ENCODE measurements at places on chromosomes 7 and 10.

GRCh38 chr7:144459635-144460034 lies 56.1 kb upstream of the NOBOX start:
- DNase-seq = no peak

- DNase-seq = no peak
These were observed 52.6 kb upstream of the CYP2C8 start for GRCh38 chr10:95121904-95122303.

- DNase-seq = no peak
These were observed 54.5 kb downstream of the PARD3 start for GRCh38 chr10:34760606-34761005.

DNA sequence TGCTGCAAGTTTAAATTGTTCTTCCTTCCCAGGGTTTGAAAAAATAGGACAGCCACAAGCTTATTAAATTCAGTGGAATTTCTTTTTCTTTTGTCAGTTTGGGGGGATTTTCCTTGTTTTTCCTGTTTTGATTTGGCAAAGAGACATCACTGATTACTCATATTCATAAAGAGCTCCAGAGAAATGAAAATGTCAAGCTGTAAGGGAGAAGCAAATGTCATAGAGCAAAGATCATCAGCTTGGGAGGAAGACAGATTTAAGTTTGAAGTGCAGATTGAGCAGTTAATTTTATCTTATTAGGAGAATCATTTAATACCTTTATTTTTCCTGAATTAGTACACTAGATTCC lies 255.8 kb upstream of the PHYHIPL start:
- no peak for DNase-seq

- DNase-seq = no peak
These were observed 146.1 kb upstream of the FRMD4A start for GRCh38 chr10:14476641-14477407.

- DNase-seq = no peak
These were observed 452.6 kb downstream of the SUGCT start for GRCh38 chr7:40587419-40587818.

DNA sequence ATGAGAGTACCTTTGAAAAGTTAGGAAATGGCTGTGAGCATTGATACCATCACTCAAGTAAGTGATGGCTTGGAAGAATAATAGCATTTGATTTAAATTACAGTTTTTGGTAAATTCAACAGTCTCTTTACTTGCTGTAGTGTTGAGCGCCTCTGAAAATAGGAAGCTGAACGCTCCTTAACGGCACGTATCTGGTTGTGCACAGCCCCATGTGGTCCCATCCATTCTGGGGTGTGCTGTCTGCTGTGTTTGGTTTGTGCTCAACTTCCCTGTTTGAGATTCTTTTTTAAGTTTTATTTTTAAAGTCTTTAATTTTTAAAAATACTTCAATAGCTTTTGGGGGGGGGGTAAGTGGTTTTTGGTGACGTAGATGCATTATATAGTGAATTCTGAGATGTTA lies 51.5 kb downstream of the DNAJB6 start:
- DNase-seq = no peak

DNA sequence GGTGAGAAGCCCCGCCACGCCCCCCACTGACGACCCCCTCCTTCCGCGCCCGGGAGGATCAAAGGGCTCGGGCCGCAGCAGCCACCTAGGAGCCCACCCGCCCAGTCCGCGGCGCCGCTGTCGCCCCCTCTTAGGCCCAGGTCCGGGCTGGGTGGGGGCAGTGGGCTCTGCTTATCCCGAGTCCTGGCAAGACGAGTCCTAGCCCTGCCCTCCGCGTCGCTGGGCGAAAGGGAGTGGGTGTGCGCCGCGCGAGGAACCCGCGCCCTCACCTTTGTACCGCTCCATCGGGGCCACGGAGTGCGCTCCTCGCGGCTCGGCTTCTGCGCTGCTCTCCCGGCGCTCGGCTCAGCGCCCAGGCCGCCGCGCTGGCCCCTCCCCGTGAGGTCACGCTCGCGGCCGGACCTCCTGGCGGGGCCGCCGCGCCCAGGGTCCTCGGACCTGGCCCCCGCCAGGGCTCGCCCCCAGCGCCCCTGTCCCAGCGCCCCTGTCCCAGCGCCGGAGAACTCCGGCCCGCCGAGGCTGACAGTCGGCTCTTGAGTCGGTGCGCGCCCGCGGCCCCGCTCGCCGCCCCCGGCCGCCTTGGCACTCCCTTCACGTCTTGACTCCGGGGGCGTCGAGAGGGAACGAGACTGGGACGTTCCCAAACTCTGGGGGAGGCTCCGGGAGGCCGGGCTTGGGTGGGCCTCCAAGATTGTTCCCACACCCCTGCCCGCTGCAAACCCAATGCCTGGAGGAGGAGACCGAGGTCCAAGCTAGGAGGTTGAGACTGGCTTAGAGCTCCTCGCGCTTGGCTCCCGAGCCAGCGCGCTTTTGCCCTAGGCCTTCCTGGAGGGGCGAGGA lies at the start of gene AFAP1L2:
TSS of gene AFAP1L2 (minus strand) at position 332 of the 840 bp plus-strand sequence. CDS start at position 285, 47 bp downstream.
- no peak for DNase-seq

DNA sequence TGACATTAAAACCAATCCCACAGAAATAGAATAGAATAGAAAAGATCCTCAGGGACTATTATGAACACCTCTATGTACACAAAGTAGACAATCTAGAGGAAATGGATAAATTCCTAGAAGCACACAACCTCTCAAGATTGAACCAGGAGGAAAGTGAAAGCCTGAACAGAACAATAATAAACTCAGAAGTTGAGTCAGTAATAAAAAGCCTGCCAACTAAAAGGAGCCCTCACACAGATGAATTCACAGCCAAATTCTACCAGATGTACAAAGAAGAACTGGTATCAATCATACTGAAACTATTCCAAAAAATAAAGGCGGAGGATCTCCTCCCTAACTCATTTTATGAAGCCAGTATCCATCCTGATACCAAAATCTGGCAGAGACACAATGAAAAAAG lies 220.3 kb upstream of the HPS1 start:
- DNase-seq = no peak

DNA sequence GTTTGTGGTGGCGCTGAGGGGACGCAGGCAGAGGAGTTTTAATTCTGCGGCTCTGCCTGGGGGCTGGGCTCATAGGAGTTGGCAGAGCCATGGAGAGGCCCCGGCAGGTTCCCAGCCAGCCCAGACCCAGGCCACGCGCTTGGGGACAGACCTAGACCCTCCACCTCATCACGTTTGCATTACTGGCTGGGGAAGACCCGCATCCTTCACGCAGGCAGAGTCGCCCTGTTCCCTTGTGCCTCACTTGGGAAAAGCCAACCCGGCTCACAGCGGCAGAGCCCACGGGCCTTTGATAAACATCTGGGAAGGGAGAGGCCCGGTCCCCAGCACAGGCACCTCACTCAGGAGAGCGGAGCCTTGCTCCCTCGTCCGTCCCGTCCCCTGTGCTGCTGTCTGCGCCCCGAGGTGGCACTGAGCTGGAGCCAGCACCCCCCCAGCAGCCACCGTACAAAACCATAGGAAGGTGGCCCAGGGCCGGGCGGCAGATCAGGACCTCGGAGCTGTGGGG lies 112.8 kb downstream of the CYTH3 start:
- no peak for DNase-seq

GRCh38 chr7:74266191-74266963 lies 12.2 kb upstream of the RFC2 start:
- no peak for DNase-seq

- no peak for DNase-seq
These were observed 46.6 kb upstream of the A1CF start for GRCh38 chr10:50931948-50932431.

DNA sequence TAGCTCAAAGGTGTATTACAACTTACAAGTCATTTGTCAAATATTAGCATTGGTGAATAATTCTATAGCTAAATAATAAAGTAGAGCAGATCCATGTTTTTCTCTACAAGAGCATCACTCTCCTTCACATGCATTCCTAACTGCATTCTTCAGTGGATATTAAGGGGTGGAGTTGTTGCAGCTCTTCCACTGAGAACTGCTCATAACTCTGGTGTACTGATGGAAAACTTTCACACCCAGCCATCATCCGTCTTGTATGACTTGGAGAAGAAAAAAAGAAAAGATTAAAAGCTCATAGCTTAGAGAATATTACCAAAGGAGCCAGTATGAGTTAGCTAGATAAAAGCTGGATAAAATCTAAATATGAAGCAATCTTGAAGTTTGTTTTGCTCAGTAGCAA lies 10.2 kb upstream of the FAM13C start:
- DNase-seq = no peak

DNA sequence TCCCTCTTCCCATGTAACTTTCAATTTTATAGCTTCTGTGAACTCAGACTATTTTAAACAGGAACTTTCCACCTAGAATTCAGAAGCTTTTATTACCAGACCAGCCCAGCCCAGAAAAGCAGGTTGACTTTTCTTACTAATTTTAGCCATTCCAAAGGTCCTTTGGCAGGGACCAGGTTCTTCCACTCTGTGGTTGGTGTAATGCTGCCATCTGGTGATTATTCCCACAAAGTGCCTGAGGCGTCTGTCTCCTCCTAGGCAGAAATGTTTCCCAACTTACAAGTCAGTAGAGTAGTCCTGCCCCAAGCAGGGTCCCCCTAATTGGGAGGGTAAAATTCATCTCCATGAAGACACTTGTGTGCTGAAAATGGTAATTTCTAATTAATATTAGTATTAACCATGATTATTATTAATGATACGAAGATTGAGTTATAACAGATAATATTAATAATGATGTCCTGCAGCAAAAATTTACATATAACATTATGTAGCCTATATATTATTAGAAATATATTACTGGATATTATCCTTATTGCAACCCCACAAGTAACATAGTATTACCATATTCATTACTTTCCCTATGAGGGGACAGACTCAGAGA lies 53.0 kb upstream of the PPP1R17 start:
- no peak for DNase-seq

DNA sequence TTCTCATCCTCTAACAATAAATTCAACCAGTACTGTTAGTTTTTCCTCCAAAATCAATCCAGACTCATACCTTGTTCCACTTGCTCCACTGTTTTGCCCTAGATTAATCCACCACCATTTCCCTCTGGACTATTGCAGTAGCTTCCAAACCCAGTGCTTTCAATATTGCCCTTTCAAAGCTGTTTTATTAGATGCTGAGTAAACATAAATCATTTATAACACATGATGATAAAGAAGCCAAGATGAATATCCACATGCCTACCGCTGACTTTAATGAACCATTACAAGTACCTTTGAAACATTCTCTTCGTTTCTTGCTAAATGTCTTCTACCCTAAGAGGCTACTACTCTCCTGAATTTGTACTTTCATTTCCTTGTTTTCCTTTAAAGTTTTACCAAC lies 174.2 kb upstream of the FAM171A1 start:
- DNase-seq = no peak

- DNase-seq = no peak
These were observed 315.8 kb upstream of the PHF14 start for GRCh38 chr7:10657837-10658236.

DNA sequence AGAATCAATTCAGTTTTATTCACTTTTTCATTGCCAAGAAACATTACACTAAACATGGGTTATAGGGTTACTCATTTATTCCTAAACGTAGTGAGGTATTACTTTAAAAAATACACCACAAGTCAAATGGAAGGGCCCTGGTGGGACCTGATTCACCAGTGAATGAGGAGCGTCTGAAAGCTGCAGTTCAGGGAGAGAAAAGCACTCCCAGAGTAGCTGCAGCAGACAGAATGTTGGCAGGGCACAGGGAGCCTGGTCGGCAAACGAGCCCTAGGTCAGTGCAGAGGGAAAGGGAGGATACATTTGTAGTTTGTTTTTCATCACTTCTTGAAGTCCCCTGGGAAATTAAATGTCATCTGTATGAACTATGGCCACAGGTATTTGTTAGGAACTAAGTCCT lies 361.7 kb upstream of the ETV1 start:
- DNase-seq = no peak

- DNase-seq = no peak
These were observed 28.9 kb downstream of the COL17A1 start for GRCh38 chr10:104056619-104057273.

GRCh38 chr7:112452102-112452888 lies 2.0 kb downstream of the IFRD1 start:
- DNase-seq = no peak

- no peak for DNase-seq
These were observed 295.4 kb downstream of the LRMDA start for GRCh38 chr10:75726522-75727483.

DNA sequence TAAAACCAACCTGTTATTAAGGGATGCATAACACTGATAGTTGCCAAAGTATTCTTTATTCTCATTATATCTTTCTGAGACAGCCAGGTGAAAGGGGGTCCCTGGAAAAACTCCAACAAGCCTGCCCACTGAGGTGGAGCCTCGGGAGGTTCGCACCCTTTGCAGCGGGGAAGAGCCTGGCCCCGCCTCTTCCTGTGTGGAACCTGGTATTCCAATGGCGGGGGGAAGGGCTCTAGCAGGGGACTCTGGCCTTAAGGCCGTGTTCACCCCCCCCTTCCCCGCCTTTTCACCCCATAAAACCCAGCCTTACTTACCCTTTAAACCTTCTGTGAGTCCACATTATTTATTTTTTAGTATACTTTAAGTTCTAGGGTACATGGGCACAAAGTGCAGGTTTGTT lies 62.4 kb upstream of the PDK4 start:
- DNase-seq = no peak

- no peak for DNase-seq
These were observed 28.8 kb upstream of the LCOR start for GRCh38 chr10:96803288-96803664.

DNA sequence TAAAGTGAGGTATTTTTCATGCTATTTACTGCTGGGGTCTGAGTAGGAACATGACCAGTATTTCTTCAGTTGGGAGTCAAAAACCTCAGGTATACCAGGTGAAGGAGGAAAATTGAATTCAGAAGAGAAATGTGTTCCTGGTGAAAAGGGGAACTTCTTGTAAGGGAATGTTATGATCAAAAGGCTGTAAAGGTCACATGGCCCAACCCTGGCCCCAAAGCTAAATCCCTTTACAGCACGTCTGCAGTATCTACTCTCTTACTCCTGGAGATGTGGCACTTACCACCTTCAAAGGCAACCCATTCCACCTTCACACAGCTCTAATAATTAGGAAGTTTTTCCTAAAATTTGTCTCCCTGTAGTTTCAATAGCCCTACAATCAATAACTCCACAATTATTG lies 15.2 kb downstream of the PIK3AP1 start:
- DNase-seq = no peak

GRCh38 chr10:133316266-133316665 lies 7.6 kb downstream of the ZNF511 start:
- DNase-seq = no peak

GRCh38 chr7:88289564-88290025 lies 17.1 kb downstream of the STEAP4 start:
- DNase-seq = no peak

DNA sequence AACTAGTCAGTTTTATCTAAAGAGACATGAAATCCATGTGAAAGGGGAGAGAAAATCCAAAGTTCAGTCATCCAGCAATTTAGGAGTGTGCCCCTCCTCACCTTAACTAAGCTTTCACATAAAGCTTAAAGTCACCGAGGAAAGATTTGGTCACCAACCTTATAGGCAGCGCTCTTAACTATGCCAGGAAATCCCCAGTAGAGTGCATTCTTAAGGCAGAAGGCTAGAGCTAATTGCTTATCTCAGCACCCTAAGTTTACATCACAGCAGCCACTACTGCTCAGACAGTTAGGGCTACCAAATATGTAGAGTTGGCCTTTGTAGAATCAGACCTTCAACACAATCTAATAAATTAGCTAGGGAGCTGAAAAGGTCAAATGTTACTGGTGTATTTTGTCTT lies 47.9 kb downstream of the MTPN start:
- DNase-seq = no peak
